ENCODE measurements at places on chromosomes 16 and 17.

DNA sequence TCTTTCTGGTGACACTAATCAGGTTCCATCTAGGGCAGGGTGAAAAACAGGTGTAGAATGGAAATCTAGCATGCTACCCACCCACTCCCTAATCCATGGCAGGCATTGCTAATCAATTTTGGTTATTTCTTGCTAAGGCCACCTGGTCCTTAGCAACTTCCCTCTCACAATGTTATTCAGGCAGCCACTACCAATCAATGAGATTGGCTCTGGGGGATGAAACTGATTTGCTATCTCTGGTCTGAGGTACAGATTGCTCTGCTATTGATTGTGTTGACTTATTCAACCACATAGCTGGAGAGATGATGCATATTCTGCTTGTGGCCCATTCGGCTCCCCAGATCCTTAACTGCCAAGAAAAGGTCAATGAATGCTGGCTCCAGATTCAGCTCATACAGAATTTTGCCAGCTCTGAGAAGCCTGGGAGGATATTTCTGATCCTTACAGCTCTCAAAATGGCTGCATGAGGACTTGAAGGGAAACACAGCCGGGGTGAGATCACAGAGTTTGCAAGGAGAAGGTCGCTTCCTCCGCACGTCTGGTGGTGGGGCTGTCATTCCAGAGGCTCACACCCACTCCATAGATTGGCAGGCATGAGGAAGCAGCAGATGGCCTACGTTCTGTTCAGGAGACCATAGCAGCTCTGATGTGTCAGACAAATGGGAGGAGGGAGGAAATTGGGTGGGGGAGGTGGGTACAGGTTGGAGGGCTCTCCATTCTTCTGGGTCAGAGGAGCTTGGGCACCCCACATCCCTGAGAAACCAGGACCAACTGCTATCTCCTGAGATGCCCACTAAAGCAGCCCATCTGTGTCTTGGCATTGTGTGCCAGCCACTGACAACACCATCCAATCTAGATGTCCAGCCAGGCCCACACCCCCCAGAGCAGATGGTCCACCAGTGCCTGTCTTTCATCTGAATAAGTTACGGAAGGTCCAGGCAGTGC is 22.3 kb downstream of the SEZ6 start:
- DNase-seq = peak; percentile 98

DNA sequence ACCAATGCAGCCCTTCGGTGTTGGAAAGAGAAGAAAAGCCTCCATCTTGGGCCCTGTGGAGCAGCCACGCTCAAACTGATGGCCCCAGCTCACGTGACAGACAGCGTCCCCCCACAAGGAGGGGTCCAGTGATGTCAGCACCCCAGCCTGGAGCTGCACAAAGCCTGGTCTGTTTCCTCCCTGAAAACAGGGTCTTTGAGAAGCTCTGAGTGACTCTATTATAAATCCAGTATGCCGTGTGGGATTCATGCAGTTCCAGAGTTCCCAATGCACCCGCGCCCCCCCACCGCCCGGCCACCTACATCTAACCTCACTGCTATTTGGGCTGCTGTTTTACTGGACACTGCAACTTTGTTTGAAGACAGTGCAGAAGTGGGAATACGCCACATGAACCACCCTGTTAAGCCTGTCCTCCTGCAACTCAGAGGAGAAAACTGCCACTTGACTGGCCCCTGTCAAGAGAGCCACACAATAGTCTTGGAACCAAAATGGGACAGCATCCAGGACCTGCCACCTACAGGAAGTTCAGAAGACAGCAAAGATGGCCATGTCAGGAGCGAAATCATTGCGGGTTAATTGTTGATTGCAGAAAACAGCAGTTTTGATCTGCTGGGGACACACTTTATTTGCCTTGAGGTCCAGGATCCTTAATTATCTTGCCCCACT is 33.1 kb downstream of the PMP22 start:
- DNase-seq = no peak

- no peak for DNase-seq
These were observed 8.0 kb upstream of the AKTIP start for GRCh38 chr16:53511084-53511402.

GRCh38 chr17:59234631-59235030 is 14.3 kb downstream of the GDPD1 start:
- no peak for DNase-seq

DNA sequence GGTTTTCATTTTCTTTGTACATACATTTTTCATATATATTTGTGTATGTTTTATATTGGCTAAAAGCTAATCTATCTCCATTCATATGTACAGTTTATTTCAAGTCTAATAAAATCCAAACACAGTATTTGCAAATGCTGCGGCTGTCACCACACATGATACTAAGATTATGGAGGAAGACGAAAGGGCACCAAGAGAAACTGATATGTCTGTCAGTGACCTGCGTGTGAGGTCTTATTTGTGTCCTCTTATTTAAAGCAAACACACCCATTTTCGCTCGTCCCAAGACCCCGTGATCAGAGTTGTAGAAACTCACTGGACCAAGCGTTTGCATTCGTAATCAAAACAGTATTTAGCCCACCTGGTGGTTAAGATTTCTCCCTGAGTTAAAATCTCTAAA is 8.2 kb downstream of the MLYCD start:
- no peak for DNase-seq

DNA sequence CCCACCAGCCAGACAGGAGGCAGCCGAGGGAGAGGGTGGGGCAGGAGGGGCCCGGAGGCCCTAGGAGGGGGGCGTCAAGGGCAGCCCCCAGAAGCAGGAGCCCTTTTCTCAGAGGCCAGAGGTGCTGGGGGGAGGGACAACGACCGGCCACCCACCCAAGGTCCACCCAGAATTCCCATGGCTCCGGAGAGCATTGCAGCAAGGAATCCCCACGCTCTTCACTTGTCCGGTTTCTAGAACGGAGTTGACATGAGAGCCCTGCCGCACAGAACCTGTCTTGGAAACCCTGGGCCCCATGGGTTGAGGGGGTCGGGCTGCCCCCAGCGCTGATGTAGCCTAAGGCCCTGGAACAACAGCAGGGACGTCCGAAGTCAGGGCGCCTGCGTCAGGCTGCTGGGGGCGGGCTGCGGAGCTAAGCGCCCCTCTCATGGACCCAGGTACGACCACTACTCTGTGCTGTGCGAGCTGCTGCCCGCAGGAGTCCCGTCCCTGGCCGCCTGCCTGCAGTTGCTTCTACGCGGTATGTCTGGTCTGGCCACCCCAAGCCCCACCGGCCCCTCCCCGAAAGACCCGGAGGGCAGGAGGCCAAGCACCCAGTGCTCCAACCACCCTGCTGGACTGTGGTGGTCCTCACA is 11.2 kb downstream of the CYBC1 start:
- DNase-seq = no peak

- no peak for DNase-seq
These were observed 18.1 kb downstream of the SOCS3 start for GRCh38 chr17:78341559-78342448.

DNA sequence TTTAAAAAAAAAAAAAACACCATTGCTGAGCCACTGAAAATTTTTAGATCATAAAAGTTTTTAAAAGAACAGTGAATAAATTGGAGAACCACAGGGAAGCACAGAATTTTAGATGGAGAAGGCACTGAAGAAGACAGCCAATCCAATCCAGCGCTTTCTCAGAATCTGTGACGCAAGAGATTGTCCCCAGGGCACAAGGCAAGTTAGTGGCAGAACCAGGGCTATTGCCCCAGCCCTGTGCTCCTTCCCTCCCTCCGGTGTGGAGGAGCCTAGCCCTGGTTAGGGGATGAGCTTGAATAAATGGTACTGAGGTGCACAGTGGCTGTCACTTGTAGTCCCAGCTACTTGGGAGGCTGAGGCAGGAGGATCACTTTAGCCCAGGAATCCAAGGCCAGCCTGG is 108.3 kb downstream of the ZNF423 start:
- no peak for DNase-seq

DNA sequence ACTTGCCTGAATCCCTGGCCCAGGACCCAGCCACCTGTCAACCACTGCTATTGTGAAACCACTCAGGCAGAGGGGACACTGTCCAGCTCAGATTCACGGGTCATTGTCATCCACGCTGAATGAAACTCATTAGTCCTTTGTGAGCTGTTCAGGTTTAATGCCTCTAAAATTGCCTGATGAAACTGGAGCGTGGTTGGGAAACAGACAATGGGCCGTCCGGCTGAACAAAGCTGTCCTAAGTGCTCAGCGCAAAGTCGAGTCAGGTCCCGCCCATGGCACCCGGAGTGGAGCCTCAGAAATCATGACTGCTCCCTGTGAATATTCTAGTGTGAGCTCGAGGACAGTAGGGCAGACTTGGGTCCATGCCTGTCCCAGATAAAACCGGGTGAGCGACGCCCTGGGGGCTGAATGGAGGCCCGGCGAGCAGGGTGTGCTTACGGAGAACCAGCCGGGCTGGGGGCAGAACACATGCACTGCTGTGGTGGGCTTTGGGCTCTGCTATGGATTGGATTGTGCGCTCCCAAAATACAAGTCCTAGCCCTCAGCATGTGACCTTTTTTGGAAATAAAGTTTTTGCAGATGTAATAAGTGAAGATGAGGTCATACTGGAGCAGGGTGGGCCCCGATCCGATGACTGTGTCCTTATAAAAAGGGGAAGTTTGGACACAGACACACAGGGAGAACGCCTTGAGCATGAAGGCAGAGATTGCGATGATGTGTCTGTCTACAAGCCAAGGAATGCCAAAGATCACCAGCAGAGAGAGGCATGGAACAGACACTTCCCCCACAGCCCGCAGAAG is 12.9 kb upstream of the CMIP start:
- no peak for DNase-seq

GRCh38 chr17:4032738-4033137 is 68.5 kb upstream of the ATP2A3 start:
- no peak for DNase-seq

DNA sequence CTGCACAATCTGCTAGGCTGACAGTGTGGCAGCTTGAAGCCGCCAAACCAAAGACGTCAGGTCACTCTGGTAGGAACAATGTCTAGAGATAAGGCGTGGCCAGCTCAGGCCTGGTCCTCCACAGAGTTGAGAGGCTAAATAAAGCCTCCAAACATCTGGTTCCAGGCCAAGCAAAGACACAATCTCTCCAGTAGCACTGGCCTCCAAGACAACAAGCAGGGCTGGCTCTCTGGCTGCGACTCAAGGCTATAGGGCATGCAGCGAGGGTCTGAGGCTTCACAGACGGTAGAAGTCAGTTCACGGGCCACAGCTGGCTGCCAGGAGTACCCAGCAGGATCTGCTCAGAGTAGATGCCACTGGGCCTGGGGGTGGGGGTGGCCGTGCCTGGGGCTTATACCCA is 75.6 kb downstream of the ABR start:
- DNase-seq = no peak

Measured in NCI-H524 treated with DMSO at 0.1 percent for 48 hours (cell line).